ENCODE measurements at places on chromosomes 6 and 20.

- DNase-seq, result no peak
Observed at GRCh38 chr20:51578145-51578459, 35.6 kb upstream of the NFATC2 start.

GRCh38 chr20:58584051-58584824, 66.8 kb upstream of the STX16 start:
- no peak for DNase-seq

- DNase-seq, result no peak
Observed at GRCh38 chr6:105929626-105930025, 156.5 kb upstream of the PRDM1 start.

GRCh38 chr6:130602151-130602770, 224.9 kb upstream of the SMLR1 start:
- DNase-seq, result peak; percentile 82

DNA sequence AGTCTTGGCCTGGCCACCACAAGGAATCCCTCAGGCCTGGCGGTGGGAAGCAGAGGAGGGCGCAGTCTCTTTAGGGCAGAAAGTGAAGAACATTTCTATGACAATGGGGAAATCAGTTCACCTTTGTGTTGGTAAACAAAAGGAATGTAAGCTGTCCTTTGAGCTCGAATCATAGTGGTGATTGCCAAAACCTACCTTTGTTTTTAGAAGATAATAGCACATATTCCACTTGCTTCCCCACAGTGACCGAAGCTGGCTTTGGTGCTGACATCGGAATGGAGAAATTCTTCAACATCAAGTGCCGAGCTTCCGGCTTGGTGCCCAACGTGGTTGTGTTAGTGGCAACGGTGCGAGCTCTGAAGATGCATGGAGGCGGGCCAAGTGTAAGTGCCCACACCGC, 144.1 kb downstream of the MTHFD1L start:
- no peak for DNase-seq

- no peak for DNase-seq
Observed at GRCh38 chr6:33689879-33690278, 21.6 kb downstream of the UQCC2 start.

DNA sequence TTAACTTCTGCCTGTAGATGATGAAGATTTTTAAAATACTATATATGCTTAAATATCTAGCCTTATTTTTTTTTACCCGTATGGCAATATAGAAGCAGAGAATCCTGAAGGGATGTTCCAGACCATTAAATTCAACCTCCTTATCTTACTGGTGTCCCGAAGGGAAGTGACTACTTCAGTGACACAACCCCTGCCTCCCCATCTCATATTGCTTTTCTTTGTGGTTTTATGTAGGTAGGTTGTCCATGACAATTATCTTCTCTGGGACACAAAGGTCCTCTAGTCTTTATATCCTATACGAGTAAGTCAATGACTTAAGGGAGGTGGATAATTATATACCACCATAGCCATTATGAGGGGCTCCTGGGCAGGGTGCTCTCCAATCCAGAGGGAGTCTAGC, 57.4 kb upstream of the EMILIN3 start:
- no peak for DNase-seq

- no peak for DNase-seq
Observed at GRCh38 chr20:39839399-39840119, 849.5 kb downstream of the MAFB start.

DNA sequence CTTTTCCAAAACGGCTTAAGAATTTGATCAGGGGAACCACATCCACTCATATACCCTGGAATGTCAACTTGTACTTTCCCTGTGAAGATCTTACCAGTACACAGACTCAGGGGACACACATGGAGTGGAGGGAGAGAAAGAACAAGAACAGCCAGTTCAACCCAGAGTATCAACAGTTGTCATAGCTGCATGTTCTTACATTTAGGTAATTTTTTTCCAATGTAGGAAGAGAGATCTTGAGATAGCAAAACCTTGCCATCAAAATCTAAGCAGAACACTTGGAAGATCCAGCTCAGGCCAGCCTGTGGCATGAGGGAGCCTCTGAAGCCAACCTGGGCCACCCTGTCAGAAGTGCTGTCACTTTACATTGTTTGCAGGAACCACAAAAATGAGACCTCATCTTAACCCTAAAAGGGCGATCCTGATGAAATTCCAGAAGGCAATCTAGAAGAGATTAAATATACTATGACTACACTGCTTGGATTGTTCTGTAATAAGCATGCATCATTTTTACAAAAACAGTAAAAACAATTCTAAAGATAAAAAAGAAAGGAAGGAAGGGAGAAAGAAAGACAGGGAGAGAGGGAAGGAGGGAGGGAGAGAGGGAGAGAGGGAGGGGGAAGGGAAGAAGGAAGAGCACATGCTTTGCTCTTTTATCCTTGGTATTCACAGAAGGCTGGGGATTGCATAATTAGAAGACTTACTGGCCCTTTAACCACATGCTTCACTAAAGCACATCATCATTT, 124.7 kb upstream of the TCF21 start:
- no peak for DNase-seq

DNA sequence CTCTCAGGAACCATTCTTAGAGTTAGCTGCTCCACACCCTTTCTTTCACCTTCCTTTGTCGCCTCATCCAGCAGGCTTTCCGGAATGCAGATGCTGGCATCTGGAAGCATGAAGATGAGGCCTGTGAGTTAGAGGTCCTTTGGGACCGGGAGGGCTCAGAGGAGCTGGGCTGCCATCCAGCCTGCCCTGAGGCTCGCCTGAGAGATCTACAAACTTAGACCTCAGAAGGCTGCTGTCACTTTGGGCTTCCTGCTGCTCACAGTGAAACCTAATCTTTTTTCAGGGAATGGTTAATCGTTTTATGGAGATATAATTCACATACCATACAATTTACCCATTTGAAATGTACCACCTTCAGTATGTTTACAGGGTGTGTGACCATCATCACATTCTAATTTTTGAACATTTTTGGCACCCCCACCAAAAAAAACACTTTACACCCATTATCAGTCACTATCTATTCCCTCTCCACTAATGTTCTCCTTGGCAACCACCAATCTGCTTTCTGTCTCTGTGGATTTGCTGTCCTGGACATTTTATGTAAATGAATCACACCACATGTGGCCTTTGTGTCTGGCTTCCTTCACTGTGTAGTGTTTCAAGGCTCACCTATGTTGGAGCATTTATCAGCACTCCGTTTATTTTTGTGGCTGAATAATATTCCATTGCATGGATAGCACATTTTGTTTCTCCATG, 20.0 kb upstream of the MPC1 start:
- no peak for DNase-seq

DNA sequence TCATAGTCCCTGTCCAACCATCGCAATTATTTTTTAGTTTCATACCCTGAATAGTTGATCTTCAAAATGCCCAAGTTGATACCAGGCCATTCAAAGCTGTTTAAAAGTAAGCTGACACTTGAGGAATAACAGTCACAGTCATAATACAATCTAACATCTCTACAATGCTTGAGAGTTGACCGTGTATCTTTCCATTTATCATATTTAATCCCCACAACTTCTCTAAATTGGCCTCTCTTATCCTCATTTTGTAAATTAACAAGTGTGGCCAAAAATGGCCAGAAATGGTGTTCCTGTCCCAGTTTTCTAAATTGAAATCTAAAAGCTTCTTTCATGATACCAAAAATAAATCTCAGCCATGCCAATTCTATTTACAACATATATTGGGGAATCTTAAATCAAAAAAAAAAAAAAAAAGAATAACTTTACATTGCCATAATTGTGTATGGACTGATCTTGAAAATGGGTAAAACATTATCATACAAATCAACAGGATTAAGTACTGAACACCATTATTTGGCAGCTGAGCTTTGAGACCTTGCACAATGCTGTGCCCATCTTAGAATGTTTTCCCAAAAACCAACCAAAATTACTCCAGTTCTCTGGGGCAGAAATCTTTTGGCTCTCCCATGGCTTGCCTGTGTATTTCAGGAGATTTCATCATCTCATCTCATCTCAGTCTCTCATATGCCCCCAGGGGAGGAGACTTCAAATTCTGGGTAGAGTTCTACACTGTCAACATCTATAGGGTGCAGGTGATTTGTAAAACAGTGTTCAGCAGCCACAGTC, 448.7 kb upstream of the JARID2 start:
- DNase-seq, result no peak

DNA sequence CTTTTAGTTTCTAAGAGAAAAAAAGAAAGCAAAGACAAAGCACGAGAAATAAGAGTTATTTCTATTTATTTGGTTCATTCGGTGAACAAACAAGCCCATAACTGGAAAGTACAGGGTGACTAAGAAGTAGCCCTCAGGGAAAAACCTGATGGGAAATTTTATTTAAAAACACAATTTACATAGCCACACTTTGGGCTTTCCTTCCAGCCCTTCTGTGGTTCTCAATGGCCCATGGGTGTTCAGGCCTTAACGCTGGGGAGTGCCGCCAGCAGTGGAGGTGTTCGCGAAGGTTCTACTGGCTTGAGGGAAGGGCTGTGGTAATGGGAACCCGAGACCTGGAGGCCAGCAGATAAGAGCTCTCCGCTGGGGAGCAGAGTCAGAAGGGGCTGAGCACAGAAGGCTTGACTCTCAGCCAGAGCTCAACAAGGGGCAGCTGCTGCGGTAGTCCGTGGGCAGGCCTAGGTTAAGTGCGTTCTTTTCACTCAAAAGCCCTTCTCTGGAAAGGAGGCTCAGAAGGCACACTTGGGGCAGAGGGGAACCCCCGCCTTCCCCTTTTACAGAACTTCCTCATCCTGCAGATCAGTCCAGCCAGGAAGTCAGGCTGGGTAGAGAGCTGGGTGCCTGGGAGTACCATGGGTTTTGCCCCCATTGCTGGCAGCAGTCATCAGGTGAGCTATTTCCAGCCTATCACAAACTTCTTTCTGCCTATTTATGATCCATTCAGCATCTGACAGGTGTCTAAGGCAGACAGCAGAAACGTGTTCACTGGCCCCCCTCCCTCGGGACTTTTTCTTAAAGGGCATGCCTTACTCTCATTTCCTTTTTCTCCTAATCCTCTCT, 8.8 kb upstream of the CD83 start:
- DNase-seq, result no peak

DNA sequence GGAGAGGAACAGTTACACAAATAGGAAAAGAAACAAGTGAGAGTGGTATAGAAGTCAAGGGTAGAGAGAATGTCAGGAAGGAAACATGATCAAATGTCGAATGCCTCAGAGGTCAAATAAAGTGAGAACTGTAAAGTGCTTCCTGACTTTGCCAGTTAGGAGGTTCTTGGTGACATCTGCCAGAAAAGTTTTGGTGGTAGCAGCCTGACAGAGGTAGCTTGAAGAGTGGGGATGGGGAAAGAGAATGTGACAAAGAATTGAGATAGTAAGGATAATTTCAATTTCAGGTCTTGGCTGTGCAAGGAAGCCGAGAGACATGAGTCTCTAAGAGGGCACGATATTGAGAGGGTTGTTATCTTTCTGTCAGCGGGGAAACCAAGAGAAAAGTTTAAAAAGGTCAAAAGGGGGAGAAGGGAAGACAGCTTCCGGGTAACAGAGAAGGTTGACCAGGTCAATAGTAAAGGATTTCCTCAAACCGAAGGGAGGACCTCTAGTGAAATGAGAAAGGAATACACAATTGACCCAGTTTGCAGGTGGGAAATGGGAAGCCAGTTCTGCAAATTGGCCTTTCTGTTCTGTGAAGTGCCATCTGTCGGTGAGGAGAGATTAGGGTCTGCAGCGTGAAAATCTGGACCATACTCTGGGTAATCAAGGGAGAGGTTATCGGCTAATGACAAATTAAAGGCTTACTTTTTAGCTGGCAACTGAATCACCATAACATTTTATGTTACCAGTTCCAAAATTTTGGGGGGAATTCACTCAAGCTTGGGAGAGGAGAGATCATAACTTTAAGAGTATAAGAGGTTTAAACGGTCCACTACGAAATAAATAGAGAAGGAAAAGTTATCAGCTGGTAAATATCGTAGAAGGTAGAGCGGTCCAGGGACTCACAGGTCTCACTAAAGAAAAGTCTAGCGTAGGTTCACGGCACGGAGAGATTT, 973 bp upstream of the BRD2 start:
- no peak for DNase-seq

- DNase-seq, result peak; percentile 13
Observed at GRCh38 chr6:47098570-47098993, 56.5 kb upstream of the ADGRF1 start.

DNA sequence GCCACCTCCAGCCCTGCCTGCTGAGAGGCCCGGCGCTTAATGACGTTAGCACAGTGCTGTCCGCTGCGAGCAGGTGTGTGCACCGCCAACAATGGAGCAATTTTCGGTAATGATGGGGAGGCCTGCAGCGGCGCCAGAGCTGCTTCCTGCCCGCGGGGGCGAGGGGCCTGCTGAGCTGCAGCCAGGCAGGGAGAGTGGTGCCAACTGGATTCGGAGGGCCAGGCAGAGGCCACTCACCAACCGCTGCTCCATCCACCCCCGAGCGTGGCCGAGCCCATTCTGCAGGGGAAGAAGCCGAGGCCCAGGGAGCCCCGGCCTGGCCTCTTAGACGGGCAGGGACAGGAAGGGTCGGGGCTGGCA, 9.6 kb downstream of the HRH3 start:
- no peak for DNase-seq

DNA sequence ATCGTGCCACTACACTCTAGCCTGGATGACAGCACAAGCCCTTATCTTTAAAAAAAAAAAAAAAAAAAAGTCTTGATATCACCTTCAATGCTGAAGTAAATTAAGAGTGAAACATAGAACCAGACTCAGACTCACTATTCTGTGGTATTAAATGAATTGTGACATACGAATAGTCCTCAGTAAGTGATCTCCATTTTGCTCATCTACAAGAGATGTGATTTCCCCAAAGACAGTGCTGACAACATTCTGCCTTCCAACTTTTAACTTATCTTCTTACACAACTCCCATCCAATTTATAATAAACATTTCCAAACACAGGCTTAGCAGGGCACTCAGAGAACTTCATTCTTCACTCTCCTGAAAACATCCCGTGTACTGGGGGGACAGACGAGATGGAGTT, 8.0 kb downstream of the ZBTB24 start:
- DNase-seq, result no peak

DNA sequence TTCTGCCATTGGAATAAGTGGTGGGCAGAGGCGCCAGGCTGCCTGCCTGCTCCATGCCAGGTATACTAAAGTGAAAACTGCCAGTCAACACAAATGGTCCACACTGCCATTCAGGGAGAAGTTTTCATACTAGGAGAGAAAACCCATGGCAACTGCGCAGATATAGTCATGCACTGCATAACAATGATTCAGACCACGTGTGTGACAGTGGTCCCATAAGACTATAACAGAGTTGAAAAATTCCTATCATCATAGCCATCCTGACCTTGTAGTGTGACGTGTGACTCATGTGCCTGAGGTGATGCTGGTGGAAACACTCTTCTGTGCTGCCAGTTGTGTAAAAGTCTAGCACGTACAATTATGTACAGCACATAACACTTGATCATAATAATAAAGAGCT, 25.1 kb downstream of the ZC3H12D start:
- no peak for DNase-seq

- DNase-seq, result no peak
Observed at GRCh38 chr20:57130160-57130772, 136.2 kb downstream of the BMP7 start.
